ENCODE measurements at places on chromosomes 2 and 18.

- DNase-seq, result no peak
These were observed 17.6 kb upstream of the POU3F3 start for GRCh38 chr2:104836265-104836664.

DNA sequence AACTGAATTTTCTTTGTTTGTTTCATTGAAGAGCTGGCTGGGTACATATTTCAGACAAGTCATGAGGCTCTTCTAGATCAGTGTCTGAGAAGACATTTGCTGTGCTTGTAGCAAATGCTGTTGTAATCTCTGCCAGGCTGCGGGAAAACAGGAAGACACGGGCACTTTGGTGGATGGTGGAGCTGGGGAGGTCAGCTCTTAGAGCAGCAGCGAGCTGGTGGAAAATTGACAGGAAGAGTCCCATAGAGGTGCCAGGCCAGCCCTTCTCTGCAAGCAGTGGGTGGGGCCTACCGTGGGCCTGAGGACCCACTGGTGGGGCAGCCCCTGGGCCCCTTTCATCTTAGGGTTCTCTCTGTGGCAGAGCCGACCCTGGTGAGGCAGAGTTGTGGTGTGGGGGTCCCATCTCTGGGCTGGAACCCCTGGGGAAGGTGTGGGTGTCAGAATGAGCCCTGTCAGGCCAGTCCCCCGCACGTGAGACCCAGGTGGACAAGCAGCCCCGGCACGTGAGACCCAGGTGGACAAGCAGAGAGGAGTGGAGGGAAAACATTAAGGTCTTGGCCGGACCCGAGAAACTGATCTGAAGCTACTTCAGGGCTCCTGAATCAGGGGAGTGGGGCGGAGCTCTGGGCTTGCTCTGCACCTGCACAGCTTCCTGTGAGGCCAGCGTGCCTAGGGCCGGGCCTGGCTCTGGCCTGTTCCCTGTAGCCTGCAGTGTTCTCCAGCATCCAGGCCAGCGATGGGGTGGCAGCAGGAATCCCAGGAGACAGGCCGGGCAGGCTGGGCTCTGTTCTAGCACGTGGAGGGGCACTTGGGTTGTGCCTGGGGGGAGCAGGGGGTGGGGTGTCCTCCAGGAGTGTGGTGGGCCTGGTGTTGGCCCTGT, 273.5 kb upstream of the HDAC4 start:
- DNase-seq, result no peak

DNA sequence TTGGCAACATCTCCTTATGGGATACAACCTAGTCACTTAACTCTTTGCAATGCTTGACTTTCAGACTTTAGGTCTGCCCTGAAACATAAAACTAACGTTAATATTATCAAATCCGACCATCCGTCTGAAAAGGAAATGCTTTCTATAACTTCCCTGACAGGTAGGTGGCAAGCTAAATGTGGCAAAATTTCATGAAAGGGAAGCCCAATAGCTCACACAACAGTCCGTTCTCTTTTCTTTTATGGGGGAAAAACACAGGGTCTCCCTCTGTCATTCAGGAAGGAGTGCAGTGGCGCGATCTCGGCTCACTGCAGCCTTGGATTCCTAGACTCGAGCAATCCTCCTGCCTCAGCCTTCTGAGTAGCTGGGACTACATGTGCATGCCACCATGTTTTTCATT, 52.9 kb downstream of the SFT2D3 start:
- no peak for DNase-seq

DNA sequence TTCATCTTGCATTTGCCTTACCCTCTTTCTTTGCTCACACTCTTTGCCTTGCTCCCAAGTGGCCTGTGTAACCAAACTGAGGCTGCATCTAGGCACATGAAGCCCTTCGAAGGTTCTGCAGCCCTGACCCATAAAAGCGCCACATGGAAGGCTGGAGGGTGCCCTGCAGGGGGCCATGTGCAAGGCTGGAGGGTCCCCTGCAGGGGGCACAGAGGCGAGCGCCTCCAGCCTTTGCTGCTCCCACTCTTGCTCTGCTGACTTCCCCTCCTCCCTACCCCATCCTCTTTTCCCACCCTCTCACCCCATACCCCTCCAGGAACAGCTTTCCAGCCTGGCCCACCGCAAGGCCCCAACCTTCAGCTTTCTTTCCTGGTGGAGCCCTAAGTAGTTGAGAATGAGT, 317.3 kb downstream of the CELF4 start:
- DNase-seq, result no peak

- no peak for DNase-seq
These were observed 109.0 kb upstream of the BZW1 start for GRCh38 chr2:200702646-200703118.

DNA sequence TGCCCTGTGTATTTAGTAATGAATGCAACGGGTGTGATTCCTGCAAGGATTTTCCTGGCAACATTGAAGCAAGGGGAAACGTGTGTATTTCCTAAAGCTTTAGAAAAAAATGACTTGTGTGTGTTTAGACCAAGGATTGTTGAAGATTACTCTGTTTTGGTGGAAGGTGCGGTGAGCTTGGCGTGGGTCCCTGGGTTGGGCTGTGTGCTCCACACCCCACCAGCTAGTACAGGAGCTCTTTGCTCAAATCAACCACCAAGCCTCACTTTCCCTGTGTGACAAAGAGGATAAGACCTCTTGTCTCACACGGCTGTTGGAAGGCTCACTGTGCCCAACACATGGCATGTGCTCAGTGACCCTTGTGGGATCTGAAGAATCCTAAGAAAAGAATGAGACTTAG, 21.4 kb upstream of the GREB1 start:
- DNase-seq, result no peak

GRCh38 chr18:43665105-43665788, 388.0 kb upstream of the SYT4 start:
- no peak for DNase-seq

DNA sequence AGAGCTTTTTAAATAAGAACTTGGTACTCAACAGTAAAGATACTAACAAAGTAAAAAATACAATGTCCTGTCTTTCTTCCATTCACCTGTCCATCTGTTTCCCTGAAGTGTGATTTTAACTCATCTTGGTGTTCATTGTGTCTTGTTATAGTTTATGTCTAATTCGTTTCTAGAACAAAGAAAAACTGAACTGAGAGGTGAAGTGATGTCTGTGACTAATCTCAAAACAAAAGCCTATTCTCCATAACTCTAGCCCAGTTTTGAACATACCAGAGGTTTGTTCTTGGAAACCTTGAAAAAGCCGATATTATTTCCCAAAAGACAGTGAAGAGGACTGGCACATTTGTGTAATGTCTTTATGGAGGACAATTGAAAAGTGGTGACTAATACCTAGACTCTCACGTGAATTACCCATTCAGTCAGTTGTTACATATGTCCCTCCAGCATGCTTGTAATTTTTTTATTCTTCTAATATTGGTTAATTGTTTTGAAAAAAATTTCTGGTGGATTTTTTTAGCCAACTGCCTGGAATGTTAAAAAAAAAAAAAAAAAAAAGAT, 725.8 kb downstream of the SATB2 start:
- DNase-seq, result no peak

DNA sequence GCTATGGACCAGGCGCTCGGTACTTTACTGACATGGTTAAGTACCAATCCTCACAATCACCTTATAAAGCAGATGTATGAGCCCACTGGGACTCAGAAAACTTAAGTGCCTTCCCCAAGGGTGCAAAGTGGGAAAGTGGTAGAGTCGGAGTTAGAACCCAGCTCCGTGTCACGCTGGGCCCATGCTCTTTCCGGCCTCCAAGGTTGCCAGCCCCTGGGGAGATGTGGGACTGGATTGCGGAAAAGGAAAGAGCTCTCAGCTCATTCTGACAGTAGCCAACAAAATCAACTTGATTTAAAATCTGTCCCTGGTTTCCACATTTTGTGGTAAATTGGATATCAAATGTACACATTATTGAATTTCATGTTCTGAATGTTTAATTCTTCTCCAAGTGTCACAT, 403.8 kb downstream of the DCDC2C start:
- no peak for DNase-seq

DNA sequence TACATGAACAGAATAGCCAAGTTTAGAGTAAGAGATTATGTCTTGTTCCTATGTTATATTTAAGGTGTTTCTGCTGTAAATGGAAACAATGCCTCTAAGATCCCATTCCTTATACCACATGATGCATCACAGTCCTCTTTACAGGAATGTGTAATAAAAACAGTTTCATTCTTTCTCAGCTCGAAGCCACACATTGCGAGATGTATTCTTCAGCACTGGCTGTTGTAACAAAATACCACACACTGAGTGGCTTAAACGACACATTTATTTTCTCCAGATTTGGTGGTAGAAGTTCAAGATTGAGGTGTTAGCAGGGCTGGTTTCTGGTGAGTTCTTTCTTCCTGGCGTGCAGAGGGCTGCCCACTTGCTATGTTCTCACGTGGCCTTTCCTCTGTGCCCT, 246.2 kb downstream of the SOCS6 start:
- no peak for DNase-seq

- no peak for DNase-seq
These were observed 587 bp downstream of the SUMO1 start for GRCh38 chr2:202237787-202238233.

DNA sequence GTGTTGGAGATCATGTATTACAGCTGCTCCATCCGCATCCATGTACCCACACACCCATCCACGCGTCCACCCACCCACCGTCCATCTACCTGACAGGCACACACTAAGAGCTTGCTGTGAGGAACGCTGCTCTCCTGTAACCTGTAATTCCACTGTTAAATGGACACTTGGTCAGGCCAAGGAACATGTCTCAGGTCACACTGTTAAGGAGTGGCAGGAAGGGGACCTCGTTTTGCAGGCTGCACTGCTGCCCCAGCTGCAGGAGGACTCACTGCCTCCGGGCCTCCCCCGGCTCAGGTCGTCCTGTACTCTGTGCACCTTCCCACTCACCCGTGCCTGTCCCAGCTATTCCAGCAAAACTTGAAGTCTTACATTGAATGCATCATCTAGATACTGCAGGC, 170.5 kb downstream of the EIPR1 start:
- no peak for DNase-seq

DNA sequence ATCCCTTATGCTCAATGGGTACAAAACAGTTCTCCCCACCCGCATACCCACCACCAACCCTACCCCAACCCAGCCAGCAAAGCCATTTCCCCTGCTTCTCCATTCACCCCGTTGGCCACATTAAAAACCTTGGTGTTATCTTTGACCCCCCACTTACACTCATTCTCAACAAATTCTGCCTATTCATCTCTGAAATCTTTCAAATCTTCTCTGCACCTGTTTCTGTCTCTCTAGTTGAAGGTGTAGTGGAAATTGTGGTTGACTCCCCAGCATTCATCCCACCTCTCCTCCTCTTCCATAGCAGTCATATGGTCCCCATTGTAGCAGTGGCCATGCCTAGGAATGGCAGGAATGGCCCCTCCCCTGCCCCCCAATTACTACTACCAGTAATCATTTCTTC, 20.5 kb upstream of the TET3 start:
- DNase-seq, result no peak

GRCh38 chr2:127087791-127088495, 19.0 kb downstream of the BIN1 start:
- no peak for DNase-seq

DNA sequence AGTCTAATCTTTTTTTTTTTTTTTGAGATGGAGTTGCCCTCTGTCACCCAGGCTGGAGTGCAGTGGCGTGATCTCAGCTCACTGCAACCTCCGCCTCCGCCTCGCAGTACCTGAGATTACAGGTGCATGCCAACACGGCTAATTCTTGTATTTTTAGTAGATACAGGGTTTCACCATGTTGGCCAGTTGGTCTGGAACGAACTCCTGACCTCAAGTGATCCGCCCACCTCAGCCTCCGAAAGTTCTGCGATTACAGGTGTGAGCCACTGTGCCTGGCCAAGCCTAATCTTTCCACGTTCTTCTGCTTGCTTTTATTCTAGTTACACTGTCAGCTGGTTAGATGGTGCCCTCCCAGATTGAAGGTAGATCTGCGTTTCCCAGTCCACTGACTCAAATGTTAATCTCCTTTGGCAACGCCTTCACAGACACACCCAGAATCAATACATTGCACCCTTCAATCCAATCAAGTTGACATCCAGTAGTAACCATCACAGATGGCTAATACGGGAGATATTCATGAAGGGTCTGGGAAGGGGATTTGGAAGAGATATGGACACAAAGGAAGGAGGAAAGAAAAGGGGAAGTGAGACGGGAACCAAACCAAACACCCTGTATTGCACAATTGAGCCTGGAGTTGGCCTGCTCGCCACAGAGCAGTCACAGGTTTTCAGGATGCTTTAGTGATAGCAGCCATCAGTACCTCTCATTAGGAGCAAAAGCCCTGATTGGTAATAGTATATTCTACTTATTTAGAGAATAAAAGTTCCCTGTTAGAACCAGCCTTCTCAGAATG, 229.8 kb downstream of the PIK3C3 start:
- no peak for DNase-seq

- DNase-seq, result no peak
These were observed 65.2 kb downstream of the KLHL14 start for GRCh38 chr18:32707586-32707985.

DNA sequence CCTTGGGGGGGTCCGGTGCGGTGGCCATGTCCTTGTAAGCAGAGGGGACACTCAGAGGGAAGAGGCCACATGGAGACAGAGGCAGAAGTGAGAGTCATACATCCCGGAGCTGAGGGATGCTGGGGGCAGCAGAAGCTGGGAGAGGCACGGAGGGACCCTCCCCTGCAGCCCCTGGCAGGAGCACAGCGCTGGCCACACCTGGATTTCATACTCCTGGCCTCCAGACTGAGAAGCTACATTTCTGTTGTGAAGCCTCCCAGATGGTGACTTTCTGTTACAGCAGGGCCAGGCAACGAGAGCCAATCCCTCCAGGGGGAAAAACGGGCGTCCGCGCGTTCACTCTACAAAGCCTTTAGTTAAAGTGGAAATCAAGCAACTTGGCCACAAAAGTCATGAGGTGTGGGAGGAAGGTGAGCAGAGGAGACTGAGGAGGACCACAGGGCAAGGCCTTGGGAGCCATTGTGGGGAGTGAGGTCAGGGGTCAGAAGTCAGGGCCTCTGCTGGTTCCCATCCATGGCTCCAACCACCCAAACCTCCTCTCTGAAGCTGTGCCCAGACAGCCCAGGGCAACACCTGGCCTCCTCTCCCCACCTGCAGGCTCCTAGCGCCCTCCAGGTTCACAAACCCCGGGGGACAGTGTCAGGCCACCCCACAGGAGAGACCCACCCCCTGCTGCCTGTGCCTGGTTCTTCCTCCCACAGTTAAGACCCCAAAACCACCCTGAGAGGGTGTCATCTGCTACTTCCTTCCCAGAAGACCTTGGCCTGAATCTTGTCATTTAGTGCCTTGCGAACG, 4.5 kb upstream of the MBP start:
- DNase-seq, result no peak

- peak; percentile 82 for DNase-seq
These were observed 89.5 kb upstream of the ODC1 start for GRCh38 chr2:10537522-10538199.

DNA sequence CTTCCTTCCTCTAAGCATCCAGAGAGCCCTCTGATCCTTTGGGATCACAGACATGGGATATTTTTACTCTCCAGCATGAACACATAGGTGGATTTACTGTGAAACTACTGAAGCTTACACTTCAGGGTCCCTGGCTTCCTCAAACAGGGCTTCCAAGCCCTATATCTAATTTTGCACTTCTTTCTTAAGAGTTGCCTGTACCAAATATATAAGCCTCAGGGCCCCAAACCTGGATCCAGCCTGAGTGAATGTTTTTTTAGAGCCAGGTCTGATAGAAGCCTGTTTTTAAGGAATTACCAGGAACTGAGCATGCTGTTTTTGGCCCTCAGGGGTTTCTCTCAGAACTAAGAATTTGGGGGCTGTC, 13.2 kb upstream of the KCMF1 start:
- DNase-seq, result no peak

GRCh38 chr18:62939433-62939832, 224.1 kb downstream of the PHLPP1 start:
- peak; percentile 67 for DNase-seq

GRCh38 chr2:240992572-240993291, 5.7 kb upstream of the SNED1 start:
- no peak for DNase-seq

Data from GDM1 (cell line).